ENCODE measurements at places on chromosomes 2 and 18.

- no peak for DNase-seq
These were observed 471.4 kb upstream of the REG3G start for GRCh38 chr2:78553866-78554647.

GRCh38 chr2:169790581-169790980 lies 8.1 kb upstream of the SSB start:
- no peak for DNase-seq

- DNase-seq = no peak
These were observed 67.6 kb downstream of the DHRS9 start for GRCh38 chr2:169136885-169137534.

- DNase-seq = no peak
These were observed 58.2 kb downstream of the FSIP2 start for GRCh38 chr2:185796758-185797157.

- no peak for DNase-seq
These were observed 137.9 kb downstream of the NFATC1 start for GRCh38 chr18:79533591-79533990.

- DNase-seq = no peak
These were observed 11.7 kb upstream of the FOXI3 start for GRCh38 chr2:88464153-88464552.

DNA sequence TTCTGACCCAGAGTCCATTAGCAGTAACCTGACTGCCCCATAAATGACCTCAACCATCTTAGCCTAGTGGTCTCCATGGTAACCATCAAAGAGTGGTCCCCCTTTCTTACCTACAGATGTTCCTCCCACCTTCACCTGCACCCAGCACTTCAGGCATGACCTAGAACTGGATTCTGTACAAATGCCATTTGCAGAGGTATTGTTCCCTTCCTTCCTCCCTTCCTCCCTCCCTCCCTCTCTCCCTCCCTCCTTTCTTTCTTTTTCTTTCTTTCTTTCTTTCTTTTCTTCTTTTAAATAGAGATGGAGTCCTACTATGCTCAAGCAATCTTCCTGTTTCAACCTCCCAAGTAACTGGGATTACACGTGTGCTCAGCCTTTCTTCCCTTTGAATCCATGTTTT lies 114.6 kb upstream of the SLC1A4 start:
- DNase-seq = no peak

DNA sequence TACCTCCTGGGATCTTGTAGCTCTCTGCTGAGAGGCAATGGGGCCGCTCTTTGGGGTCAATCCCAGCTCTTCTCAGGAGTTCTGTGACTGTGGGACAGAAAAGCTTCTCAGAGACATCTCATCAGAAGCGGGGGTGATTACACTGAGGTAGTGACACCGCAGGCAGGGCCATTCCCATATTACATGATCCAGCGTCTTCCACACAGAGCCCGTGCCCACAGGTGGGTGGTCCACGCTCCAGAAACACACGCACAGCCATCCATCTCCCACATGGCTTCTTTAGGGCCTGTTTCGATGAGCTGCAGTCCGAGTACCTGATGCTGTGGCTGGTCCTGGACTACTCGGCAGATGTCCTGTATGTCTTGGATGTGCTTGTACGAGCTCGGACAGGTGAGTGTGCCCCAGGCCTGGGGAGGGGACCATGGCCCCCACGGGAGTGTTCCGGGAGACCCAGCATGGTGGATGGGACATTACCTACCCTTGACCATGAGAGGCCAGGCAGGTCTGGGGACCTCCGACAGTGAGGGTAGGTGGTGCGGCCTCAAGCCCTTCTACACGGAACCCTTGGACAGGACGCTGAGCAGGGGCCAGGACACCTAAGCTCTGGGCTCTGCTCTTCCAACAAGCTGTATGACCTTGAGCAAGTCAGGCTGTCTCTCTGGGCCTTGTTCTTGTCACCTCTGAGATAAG lies 45.5 kb downstream of the CNGA3 start:
- DNase-seq = no peak

Measured in foreskin keratinocyte (primary cell).